ENCODE measurements at places on chromosomes 1 and 21.
A peak's percentile ranks its signal among the peaks of the same experiment; 100 is the strongest.

- no peak for DNase-seq
Observed at GRCh38 chr1:198560161-198560560, 19.7 kb upstream of the ATP6V1G3 start.

DNA sequence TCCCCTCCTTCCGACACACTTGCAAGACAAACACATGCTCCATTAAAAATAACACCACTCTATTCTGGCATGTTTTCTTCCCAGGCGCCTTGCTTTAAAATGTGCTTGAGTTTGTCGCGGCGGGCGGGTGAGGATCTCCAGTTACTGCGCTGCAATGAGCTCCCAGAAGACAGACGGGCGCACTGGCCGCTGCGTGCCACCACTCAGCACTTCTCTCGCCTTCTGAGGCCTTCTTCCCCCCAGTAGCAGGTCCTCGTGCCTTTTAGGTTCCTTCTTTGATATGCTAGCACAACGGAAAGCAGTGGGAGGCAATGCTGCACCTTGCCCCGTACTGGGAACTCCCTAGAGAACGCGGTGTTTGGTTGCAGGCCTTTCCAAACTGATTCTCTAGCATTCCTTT lies 279.5 kb upstream of the NR5A2 start:
- DNase-seq: no peak

DNA sequence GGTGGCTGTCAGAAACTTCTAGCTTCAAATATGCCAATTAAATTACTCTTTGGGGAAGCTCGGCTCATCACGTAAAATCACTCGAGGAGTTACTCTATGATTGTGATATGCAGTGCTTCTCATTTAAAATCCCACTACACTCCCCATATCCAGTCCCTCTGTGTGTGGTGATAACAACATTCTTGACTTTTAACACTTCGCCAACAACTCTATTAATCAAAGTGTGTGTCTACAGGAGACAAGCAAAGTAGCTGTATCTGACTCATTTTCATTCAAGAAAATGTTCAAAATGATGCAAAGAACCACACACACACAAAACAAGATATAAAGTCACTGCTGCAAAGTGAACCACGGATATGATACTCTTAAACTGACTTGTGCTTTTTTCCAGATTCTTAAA lies 341.3 kb downstream of the DSCAM start:
- DNase-seq: no peak

DNA sequence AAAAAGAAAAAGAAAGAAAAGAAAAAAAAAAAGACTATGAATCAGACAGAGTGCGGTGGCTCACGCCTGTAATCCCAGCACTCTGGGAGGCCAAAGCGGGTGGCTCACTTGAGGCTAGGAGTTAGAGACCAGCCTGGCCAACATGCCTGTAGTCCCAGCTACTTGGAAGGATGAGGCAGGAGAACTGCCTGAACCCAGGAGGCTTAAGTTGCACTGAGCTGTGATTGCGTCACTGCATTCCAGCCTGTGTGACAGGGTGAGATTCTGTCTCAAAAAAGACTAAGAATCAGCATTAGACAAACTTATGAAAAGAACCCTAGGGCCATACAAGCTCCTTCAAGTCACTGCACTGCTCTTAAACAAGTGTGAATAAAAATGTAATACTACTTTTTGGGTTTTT lies 16.9 kb downstream of the PSMB4 start:
- peak; percentile 47 for DNase-seq

GRCh38 chr1:38018864-38019343 lies 6.4 kb downstream of the UTP11 start:
- no peak for DNase-seq

DNA sequence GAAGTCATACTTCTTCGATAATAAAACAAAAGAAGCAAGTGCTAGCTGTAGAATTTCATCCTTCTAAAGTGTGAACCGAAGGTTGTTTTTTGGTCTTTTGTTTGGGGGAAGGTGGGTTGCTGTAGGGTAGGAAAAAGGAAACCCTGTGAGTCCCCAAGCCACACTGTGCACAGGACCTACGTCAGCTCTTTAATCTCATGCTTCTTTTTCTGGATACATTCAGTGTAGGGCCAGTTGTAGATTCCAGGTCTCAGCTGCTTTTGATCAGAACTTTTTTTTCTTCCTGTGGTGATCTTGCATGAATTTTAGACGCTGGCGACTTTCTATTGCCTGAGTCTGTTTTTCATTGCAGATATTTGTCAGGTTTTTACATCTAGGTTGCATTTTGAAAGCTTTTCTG lies 40.2 kb downstream of the BCL9 start:
- DNase-seq: no peak

GRCh38 chr1:156858555-156858956 lies 361 bp downstream of the INSRR start:
- no peak for DNase-seq

DNA sequence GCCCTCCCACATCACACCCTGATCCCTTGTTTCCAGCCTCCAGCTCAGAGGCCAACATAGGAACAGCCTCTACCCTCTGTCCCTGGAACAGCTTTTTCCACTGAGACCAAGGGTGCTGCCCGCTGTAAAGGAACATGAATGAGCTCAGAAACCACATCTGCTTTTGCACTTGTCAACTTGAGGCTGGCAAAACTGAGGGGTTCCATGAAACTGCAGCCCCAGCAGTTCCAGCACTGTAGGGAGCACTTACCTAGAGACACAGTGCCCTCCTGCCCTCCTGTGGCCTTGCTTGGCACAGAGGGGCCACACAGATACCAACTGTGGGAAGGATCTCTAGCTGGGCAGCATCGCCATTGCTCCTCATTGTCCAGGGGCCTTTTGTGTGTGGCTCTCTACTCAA lies 51.7 kb downstream of the ITPKB start:
- DNase-seq: no peak

GRCh38 chr1:16979475-16980327 lies 719 bp downstream of the MFAP2 start:
- DNase-seq: no peak

- DNase-seq: peak; percentile 12
Observed at GRCh38 chr1:226001963-226002666, 3.0 kb upstream of the SDE2 start.

GRCh38 chr1:193102662-193103061 lies 2.6 kb downstream of the GLRX2 start:
- no peak for DNase-seq

- DNase-seq: no peak
Observed at GRCh38 chr1:176603696-176604095, 140.7 kb downstream of the PAPPA2 start.

DNA sequence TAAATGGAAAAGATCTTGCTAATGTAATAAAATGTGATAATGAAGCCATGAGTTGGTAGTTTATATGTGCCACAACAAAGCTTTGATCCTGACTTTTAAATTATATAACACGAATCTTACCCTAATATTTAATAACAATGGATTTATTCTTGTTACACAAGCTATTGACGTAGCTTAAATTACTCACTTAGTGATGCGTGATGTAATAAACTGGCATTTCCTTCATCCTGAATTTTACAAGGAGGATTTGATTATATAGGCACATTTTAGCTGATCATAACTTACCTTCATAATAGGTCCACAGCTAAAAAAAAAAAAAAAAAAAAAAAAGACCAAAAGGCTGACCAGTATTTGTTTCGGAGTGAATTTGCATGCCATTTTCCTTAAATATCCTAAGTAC lies 76.2 kb upstream of the IVNS1ABP start:
- no peak for DNase-seq

- no peak for DNase-seq
Observed at GRCh38 chr1:182886985-182887384, 47.8 kb downstream of the DHX9 start.

DNA sequence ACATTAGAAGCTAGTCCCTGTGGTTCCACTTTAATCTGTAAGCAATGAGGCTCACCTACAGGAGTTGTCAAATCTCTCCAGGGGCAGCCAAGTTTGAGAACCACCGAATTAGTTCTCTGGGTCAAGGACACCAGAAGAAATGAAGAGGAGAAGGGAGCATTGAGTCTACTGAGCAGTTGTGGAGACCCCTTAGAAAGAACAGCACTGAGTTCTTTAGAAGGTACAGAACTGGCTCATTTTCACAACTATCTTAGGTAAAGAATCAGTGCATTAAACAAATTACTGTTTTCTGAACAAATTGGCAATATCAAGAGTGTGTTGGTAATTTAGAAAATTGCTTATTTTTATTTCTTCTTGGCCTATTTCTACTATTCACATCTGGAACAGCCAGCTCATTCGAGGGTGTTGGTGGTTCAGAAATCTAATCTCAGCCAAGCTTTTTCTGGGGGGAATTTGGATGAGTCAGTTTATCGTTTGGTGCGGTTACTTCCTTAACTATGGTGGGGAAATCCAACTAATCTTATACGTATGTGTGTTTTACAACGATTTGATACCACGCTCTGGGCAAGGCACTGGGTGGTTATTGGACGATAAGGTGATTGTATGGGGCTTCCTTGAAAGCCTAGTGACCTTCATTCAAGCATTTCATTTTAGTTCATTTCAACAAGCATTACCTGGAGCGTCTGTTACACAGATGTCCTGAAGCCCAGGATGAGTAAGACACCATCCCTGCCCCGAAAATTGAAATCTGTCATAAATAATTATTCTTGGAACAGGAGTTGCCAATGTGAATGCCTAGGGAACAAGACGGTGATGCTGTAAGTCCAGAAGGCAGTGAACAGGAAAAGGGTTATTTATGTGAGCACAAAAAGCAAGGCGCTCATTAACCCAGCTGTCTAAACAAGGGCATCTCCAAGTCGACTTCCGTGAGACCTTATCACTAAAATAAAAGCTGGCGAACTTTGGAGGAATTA lies 52.0 kb upstream of the TMPRSS2 start:
- DNase-seq: peak; percentile 7

DNA sequence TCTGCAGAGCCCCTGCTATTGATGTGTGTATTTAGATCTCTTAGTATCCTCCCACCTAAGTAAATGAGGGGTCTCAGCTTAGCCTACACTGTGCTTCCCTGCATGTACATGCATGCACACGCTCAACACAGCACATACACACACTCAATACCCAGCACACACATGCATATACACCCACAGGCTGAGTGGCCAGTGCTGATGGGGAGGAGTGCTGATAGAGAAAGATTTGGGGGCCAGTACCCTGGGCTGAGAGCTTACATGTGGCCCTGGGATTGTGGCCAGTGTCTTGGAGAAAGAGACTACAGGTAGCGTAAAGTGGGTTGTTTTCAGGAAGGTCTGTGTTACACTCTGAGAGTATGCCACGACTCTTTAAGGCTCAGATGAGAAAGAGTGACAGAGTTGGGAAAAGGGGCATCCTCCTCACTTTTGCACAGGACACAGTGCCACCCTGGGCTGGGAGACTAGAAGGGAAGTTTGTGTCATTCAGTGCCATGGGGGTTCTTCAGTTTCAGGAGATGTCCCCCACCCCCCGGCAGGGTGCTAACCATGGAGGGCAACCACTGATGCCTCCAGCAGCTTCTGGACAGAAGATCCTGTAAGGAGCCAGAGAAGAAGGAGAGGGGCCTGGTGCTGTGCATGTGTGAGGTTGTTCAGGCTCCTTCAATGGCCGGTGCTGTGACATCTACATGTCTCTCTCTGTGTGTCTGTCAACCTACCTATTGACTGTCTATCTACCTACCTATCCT lies 166.8 kb downstream of the RHOU start:
- no peak for DNase-seq

- DNase-seq: no peak
Observed at GRCh38 chr1:43963006-43963405, 6.8 kb upstream of the DPH2 start.

DNA sequence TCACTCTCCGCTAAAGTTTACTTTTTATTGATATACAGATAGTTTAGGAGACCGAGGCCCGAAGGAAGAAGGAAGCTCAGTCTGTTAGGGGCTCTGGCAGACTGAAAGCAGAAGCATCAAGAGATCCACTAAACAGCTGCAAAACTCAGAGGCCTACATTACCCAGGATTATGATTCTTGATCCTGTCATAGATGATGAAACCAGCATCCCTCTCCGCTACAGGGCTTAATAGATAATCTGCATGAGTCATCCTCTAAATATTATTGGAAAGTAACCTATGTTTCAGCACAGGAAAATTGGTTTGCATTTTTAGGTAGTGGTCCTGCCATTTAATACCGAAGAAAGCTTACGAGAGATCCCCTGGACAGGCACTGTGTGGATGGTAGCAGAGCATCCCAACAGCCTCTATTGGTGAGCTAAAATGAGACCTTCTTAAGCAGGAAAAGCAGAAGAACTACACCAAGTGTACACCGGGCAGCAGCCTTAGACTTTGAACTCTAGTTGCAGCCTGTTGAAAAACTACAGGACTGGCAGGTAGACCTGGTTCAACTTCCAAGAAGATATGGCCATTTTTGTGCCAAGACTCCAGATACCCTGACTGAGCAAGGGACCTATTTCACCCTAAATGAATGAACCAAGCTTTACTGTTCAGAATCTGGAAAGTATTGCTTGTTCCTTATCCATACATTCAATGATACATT lies 6.8 kb downstream of the CASQ2 start:
- DNase-seq: no peak
